ENCODE measurements at places on chromosomes 3 and 15.

DNA sequence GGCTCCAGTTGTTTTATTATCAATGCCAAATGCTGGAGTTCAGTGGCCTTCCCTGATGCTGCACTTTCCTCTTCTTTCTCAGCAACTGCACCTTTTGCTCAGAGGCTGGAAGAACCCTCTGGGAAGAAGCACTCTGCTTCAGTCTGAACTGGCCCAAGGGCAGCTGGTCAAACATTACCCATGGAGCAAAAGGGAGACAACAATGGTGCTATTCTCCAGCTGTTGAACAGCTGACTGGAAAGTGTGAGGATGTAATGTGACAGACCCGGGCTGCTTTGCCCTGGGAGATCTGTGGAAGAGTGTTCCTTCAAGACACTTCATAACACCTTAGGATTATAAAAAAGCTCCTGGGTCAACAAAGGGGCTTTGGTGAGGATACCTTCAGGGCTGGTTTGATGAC is 84.9 kb downstream of the EPHB1 start:
- no peak for DNase-seq

DNA sequence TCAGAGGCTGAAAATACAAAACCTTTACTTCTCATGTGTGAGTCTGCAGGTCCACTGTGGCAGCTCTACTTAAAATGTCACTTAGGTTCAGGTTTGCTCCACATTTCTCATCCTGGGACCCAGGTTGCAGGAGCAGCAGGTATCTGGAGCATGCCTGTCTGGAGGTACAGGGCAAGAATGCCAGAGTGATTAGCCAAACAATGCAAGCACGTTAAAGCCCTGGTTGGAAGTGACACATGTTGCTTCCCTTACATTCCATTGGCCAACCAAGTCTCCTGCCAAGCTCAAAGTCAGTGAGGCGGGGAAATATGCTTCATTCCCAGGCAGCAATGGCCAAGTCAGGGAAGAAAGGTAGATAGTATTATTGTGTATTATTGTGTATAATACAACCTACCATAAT is 76.8 kb upstream of the ARL6 start:
- DNase-seq, result no peak

DNA sequence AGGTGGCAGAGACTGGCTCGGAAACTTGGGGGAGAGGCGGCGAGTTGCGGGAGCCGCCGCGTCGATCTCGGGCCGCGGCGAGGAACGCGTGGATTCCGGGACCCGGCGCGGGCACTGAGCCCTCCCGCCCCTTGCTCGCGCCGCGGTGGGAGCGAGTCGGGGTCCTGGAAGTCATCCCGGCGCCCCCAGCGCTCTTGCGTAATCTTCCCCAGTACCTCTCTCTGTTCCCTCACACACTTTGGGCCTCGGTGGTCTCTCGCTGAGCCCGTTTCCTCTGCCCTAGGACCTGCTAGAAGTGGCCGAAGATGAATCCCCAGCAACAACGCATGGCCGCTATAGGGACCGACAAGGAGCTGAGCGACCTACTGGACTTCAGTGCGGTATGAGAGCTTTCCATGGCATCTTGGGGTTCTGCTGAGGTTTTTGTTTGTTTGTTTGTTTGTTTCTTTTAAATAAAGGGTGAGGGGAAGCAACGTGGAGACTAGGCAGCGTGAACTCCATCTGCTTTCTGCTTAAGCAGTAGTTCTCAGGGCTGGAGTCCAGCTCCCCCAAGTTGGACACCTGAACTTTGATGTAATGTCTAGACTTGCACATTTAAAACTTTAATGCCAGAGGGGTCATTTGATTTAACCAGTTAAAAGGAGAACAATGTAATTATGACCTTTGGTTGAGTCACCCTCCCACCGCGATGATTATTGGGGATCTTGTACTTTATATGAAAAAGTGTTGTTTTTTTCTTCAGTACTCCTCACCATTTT is 1.3 kb downstream of the TCF12 start:
- DNase-seq, result no peak

DNA sequence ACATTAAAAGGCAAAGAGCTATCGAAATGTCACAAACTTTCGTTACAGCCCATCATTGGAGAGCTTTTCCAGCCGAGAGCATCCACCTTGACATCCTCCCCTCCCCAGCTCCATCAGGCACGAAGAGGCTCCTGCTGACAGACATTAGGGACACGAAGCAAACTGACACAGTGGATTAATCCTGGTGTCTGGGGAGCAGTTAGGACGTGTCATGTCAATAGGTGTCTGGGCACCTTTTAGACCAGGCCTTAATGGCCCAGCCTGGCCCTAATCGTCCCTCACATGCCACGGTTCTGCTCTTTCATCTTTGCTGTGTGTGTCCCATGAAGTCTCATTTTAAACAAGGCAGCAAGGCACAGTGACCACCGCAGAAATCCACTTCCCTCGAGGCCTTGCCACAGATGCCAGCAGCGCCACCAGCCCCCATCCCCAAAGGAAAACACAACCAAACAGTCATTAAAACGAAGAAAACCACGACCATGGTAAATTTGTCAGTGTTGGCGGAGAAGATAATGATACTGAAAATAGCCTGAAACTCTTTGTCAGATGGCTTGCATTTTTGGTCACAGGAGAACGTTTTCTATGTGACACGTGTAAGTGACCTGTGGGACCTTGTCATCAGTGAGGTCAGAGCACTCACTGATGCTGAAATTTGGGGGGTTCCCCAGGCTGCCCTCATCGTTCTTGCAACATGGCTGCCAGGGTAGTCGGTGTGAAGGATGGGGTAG is 16.3 kb upstream of the PCSK6 start:
- no peak for DNase-seq

DNA sequence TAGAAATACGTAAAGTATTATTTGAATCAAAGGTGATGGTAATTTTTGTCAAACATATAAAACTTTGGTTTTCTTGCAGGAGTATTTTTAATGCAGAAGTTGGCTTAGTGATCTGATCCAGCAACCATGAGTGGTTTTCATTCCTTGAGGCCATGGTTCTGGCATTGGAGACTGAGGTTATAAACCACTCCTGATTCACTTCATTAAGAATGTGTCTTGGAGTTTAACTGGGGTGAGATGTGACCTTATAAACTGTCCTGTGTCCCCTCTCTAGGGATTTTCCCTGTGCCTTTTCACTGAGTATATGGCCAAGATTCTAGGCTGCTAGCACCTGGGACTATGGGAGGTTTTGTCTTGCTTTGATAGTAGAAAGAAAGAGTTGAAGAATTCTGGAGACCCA is 94.3 kb downstream of the RYR3 start:
- no peak for DNase-seq

DNA sequence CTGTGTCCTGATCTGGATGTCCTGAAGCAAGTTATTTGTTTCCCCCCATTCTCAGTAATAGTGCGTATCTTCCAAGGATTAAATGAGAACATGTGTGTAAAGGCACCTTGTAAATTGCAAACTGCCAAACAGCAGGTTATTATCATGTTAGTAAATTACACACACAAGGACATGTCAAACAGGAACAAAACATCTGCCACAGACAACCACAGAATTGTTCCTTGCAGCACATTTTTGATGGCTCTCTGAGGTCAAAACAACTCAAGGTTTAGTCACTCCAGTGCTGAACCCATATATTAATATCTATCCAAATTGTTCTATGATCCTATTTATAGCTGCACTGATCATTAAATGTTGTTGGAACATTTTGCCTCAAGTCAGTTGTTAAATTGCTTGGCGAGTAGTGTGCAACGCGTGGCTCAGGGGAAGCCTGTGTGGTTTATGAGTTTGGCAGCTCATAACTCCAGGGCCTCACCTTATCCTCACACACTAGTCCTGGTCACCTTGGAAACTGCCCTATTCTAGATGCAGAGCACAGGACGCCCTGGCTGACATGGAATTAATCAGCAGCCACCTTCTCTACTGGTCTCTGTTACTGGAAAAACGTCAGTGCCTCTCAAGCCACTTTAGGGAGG is 46.3 kb upstream of the CDV3 start:
- DNase-seq, result no peak

DNA sequence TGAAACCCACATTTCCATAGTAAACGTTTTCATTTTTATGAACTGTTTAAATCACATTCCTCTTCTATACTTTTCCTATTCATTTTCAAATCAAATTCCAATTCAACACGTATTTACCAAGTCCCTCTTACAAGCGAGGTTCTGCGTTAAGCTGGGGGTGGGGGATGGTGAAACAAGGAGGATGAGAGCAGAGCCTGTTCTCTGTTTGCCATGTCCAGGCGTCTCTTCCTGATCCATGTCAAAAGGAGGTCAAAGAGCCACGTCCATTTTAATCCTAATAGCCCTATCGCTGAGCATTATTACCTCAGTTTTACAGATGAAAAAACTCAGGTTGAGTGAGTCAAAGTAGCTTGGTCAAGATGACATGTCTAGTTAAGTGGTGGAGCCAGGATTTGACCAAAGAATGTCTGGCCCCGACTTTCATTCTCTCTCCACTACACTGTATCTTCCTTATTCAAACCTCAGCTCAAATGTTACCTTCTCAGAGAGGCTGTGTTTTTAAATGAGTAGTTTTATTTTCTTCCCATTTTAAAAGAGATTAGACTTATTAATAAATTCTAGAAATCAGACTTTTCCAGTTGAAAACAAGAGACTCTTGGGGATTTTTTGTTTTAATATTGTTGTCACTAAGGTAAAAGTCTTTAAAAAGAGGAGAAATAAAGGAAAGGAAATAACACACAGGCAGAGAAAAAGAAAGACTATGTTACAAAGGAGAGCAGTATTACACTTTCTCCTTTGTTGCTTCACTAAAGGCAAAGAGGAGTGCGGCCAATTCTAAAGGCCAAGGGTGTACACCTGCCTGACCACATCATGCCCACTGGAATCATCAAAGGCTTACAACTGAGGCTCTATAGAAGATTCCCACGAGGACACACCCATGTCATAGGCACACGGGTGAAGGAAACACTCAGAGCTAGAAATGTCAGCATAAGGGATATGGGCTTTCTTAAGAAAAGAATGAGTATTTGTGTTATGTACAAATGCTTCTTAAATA is 42.4 kb downstream of the MYO5A start:
- DNase-seq, result no peak

DNA sequence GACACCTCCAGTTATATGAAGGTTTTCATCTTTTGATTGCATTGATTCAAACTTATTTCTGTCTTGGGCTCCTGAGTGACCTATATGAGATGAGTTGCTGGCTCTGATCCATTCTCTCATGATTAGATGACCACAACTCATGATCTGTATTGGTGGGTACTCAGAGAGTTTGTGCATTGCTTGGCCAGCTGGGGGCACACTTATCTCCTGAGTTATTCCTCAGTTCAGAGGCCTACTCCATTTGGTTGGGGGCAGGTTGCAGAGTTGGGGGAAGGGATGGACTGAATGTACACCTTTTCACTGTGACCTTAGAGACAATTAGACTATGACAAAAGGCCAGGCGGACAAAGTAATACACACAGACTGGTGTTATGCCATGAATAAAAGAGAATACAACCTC is 166.2 kb upstream of the SEMA6D start:
- DNase-seq, result no peak

Data from stimulated activated CD8-positive, alpha-beta memory T cell treated with anti-CD3 and anti-CD28 coated beads, Interleukin-12 subunit alpha, Interleukin-12 subunit beta, amount 100 ng/mL, for 1 hour (primary cell).